HT1080 (cell line): ENCODE measurements at places on chromosomes 4 and X. TPM values are rescaled to one million over a fixed set of nuclear protein-coding genes. Genes with fewer than 3 reads are reported as not detected.

GCNA gene
- total RNA-seq: 0.87 and 1.4 TPM in 2 replicates

KIAA1210 gene
- total RNA-seq: not detected in 2 replicates

TCEAL8 gene
- 46.8 and 48.9 TPM in 2 replicates for total RNA-seq

UGT2A1 gene
- total RNA-seq: not detected in 2 replicates

DNA sequence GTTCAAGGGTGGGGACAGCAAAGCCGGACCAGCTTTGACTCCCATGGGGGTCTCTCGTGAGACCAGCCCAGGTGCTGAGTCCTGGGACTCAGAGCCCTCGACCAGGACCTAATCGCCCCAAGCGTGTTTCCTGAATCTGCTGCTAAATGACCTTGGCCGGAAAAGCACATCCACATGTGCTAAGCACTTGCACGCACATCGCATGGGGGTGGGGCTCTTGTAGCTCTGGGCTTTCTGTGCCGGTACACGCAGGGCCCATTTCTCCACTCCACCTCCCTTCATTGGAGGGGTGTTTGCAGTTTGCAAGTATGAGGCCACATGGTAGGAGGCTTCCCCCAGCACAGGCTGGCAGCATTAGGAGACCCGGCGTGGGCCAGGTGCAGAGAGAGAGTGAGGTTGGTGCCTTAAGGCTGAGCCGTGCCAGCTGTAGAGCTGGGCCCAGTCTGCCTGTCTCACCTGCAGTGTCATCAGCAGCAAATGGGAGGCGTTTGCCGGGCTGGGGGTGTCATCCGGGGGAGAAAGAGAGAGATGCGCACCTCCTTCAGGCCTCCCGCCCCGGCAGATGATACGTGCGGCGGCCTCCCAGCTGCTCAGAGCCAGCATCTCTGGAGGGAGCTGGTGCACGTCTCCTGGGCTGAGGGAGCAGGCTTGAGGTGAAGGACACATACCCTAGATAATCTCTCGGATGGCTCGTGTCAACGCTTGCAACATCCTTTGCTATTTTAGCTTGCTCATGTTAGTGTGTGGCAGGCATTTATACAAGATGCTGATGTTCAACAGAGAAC is 45.2 kb upstream of the CLCN4 start:
- DNase-seq: no peak
